Pulmonary artery endothelial cell (primary cell): ENCODE measurements at places on chromosomes 7 and 10.
A peak's percentile ranks its signal among the peaks of the same experiment; 100 is the strongest.

- no peak for DNase-seq
Measured at GRCh38 chr7:76187272-76187671, 14.4 kb upstream of the SRRM3 start.

DNA sequence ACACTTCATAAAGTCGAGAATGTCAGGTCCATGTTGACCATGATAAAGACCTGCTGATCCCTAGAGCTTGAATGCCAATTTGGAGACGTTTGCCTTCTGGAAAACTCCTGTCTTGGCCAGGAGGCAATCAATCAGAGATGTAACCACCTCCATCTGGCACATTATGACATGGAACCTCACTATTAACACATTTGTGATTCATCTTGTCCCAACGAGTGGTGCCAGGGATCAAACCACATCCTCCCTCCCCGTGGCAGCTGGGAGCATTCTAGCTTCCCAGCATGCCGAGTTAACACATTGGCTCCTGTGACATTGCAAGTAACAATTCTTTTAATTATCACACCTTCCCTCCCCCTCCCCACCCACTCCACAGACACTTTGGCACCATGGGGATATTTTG lies 84.0 kb upstream of the PPP1R17 start:
- DNase-seq, result no peak

- peak; percentile 88 for DNase-seq
Measured at GRCh38 chr10:102775935-102776669, 32.4 kb downstream of the WBP1L start.

- DNase-seq, result no peak
Measured at GRCh38 chr10:24891823-24892222, 60.6 kb downstream of the PRTFDC1 start.

DNA sequence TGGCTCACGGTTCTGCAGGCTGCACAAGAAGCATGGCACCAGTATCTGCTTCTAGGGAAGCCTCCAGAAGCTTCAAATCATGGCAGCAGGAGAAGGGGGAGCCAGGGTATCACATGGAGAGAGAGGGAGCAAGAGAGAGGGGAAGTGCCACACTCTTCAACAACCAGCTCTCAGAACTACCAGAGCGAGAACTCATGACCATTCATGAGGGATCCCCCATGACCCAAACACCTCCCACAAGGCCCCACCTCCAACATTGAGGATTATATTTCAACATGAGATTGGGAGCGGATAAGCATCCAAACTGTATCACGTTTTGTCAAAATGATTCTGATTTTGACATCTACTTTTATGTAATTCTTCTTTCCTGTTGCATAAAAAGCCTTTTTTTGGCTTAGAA lies 38.5 kb downstream of the CREM start:
- DNase-seq, result no peak

GRCh38 chr7:30255064-30255769 lies 29.2 kb upstream of the ZNRF2 start:
- no peak for DNase-seq

GRCh38 chr7:27419581-27420177 lies 177.1 kb downstream of the EVX1 start:
- no peak for DNase-seq

GRCh38 chr7:96826089-96826488 lies 116.4 kb upstream of the SEM1 start:
- no peak for DNase-seq

DNA sequence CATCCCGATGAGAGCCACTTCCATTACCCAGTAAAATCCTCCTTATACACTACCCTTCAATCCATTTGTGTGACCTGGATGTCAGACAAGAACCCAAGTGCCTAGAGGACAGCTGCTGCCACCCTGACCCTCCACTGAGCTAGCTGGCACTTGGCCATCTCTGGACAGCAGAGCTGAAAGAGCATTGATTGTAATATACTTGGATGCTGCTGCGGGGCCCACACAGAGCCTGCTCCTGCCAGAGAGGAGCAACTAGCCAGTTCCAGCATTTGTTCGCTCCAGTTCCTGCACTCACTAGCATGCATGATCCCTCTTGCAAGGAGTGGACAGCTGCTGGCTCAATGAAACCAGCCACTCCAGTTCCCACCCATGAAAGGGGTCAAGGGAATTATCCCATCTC lies 8.4 kb upstream of the TMEM254 start:
- no peak for DNase-seq

DNA sequence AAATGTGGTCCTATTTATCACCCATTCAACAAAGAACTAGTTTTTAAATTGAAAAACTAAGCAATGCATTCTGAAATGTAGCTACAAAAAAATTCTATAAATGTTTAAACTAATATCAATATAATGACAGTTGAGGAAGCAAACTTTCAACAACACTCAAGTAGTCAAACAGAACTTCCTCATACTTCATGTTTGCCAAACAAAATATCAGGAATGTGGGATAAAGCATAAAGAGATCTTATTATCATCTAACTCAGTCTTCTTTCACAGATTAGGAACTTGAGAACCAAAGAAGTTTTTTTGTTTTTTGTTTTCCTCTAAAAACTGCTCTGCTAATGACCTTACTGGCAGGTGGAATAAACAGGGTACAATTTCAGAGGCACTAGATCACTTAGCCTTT lies 116.2 kb downstream of the JAZF1 start:
- DNase-seq, result no peak

DNA sequence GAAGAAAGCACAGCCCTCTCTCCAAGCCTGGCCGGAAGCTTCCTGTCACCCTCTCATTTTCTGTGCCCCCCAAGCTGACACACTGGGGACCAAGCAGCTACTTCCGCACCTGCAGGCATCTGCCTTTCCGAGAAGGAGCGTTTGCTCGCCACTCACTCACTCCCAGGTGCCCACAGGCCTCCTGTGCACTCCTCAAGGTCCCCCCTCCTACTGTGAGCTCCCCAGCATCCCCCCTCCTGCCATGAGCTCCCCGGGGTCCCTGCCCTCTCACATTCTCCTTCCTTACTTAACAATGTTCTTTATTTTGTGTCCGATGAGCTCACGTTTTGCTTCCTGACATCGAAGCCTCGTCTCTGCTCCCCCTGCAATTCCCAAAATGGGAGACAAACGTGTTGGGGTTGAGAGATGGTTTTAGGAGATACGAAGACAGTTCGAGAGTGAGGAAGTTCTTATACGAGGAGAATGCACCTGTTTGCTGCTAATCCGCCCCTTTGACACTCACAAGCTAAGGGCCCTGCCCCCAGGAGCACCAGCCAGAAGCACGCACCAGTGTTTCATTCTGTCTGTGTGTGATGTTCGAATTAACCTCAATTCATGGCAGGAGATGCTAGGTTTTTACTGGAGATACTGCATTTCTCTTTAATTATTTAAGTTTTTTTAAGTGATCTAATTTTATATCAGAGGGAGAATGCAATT lies 70.2 kb downstream of the PDGFA start:
- no peak for DNase-seq

DNA sequence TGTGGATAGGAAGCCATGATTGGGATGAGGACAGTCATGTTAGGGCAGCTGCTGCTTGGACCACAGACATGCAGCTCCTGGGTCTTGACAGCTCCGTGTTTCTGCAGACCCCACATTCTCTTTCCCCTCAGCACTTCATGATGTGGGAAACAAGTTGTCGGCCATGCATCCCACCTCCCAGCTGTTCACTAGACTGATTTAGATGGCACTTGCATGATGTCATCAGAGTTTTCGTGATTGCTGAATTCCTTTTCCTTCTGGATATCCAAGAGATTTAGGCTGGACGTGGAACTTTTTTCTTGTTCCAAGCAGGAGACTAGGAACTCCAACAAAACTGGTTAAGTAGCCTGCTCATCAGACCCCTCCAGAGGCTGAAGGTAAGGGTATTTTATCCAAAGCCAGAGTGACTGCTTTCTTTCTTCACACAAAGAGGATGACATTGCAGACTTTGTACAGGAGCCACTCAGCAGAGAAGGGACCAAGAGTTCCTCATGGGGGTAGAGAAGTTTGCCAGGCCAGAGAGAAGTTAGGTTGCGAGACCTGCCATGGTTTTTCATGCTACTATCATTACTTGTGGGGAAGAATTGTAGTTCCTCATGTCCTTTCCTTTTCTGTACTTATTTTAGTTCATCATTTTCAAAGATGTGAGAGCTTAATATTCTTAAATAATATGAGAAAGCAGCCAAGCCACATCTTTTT lies 117.7 kb upstream of the GJD4 start:
- no peak for DNase-seq

DNA sequence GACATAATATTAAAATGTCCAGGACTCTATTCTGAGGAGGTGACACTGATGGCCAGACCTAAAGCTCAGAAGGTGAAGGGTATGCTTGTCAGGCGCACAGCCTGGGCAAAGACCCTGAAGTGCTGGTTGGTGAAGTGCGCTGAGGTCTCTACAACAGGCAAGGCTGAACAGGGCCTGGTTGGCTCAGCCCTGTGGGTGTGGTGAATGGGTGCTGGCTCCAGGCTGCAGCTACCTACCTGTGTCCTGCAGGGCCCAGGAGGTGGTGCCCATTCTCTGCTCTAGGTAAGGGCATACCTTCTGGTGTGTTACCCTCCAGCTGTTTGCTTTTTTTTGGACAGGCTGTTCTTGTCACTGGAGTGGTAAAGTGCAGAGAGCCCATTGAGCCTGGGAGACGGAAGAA lies 85.1 kb downstream of the RAMP3 start:
- DNase-seq, result no peak

DNA sequence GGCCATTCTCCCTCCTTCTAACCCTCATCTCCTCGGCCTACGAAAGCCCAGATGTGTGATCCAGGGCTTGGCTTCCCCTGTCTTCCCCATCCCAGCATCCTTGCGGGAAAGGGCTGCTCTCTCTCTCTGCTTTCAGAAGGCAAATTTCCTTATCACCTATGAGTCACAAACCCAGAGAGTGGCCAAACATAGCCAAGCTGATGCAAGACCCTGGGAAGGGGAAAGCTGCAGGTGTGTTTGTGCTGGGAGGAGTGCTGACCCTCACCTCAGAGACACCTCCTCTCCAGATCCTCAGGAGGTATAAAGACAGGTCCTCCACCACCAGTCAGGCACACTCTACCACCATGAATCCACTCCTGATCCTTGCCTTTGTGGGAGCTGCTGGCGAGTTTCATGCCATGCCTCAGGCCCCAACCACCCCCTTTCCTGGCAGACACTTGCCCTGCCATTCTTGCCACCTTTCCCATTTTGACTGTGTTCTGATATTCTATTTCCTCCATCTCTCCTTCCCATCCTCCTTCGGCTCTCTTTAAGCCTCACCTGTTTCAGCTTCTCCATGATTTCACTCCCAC lies 10.6 kb upstream of the PRSS2 start:
- no peak for DNase-seq

GRCh38 chr7:6436385-6436685 lies 11.4 kb downstream of the DAGLB start:
- DNase-seq, result no peak

GRCh38 chr10:103921750-103922195 lies 3.8 kb upstream of the STN1 start:
- no peak for DNase-seq

- no peak for DNase-seq
Measured at GRCh38 chr10:6164271-6165095, 38.2 kb upstream of the PFKFB3 start.

DNA sequence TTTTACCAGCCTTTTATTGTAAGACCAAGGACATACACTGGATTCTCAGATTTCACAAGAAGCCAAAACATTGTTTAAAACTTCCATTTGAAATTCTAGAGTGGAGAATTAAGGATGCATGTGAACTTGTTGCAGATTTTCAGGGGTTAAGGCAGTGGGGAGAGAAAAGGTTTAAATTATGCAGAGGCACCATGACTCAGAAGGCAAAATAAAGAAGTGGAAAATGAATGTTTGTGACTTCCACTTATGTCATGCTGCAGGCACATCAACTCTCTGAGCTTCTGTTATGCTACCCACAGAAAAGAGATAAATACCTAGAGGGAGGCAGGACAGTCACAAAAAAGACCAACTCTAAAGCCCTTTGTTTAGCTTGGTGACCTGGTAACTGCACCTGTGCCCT lies 84.4 kb upstream of the BET1 start:
- DNase-seq, result no peak

- peak; percentile 79 for DNase-seq
Measured at GRCh38 chr7:7176406-7177043, 5.8 kb upstream of the C1GALT1 start.

DNA sequence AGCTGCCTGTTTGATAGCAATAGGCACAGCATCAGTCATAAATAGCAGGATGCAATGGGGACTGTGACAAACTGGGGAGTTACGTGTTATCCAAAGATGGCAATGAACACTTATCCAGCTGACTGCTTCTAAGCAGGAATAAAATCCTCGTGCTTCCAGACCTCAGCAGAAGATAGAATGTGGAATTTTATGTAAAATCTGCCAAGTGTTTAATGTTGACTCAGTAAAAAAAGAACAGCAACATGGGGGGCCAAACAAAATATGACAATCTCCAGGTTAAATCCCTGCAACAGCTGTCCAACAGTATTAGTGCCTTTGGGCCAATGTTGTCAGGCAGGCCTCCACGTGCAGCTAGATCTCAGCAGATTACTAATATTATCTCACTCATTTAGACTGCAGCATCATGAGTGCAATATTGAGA lies 127.3 kb downstream of the SEMA3C start:
- no peak for DNase-seq

GRCh38 chr7:87598234-87599009 lies 2.3 kb downstream of the ABCB1 start:
- no peak for DNase-seq

- DNase-seq, result no peak
Measured at GRCh38 chr7:13988731-13989125, 738 bp downstream of the ETV1 start.

DNA sequence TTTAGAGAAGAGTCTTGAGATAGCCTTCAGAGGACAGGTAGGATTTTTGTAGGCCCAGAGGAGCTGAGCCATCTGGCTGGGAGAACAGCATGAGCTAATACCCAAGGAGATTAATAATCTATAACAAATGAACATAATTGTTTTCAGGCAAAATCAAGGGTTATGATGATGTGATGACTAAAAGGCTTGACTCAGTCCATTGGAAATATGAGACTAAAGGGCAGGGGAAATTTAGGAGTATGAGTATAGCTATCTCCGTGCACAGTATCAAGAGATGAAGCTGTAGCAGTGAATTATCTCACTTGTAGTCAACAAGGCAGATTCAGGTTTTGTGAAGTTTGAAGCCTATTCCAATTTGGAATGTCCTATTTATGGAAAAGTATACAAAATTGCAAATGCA lies 40.1 kb downstream of the CSTF2T start:
- DNase-seq, result no peak

GRCh38 chr7:2224491-2224928 lies 8.2 kb downstream of the MAD1L1 start:
- DNase-seq, result no peak
